Tibial nerve (tissue), 4 donors: ENCODE measurements at places on chromosomes 6 and 20.

DNA sequence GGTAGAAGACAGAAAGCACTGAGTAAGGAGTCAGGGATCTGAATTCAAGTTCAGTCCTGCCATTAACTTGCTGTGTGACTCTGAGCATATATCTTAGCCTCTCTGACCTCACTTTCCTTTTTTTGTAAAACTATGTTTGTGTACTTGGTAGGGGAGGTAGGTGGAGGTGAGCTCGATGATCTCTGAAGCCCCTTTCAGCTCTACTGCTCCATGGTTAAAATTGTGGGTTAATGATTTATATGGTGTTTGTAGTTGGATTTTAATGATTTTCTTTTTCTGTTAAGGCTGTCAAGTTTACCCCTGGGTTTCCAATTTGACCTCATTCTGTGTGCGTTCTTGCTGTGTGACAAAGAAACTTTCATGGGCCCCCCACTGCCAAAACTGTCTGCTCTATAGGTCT is 124.1 kb downstream of the CD164 start:
- peaks cover 10% of the 10 kb centered on the region for H3K4me1 ChIP-seq
- no peak overlapping the region for H3K27ac ChIP-seq
- no peak for DNase-seq
- no peak overlapping the region for H3K4me3 ChIP-seq

GRCh38 chr20:10672624-10673127 is 1.1 kb downstream of the JAG1 start:
- peaks cover 47% of the 10 kb centered on the region for H3K4me1 ChIP-seq
- DNase-seq = no peak
- H3K27me3 ChIP-seq = no peaks in the 10 kb centered on the region
- H3K4me3 ChIP-seq = peak overlapping the region; percentile 89
- peaks cover under 1% of the 10 kb centered on the region for H3K36me3 ChIP-seq

- no peaks in the 10 kb centered on the region for H3K27me3 ChIP-seq
- no peak overlapping the region for H3K4me3 ChIP-seq
- no peak overlapping the region for H3K27ac ChIP-seq
- H3K4me1 ChIP-seq = no peaks in the 10 kb centered on the region
- no peak for DNase-seq
- no peaks in the 10 kb centered on the region for H3K36me3 ChIP-seq
Measured at GRCh38 chr6:73965539-73966029, 269.6 kb downstream of the CD109 start.

- no peak overlapping the region for H3K4me3 ChIP-seq
- no peak for DNase-seq
- no peaks in the 10 kb centered on the region for H3K27me3 ChIP-seq
- H3K27ac ChIP-seq = no peak overlapping the region
- H3K36me3 ChIP-seq = no peaks in the 10 kb centered on the region
- no peaks in the 10 kb centered on the region for H3K4me1 ChIP-seq
Measured at GRCh38 chr6:149904661-149905370, 6.9 kb upstream of the RAET1E start.

- H3K4me1 ChIP-seq = peaks cover 12% of the 10 kb centered on the region
- no peaks in the 10 kb centered on the region for H3K27me3 ChIP-seq
- no peak overlapping the region for H3K4me3 ChIP-seq
- no peak for DNase-seq
- no peaks in the 10 kb centered on the region for H3K36me3 ChIP-seq
Measured at GRCh38 chr20:1263853-1264252, 2.2 kb upstream of the SNPH start.

- H3K36me3 ChIP-seq = no peaks in the 10 kb centered on the region
- H3K27me3 ChIP-seq = no peaks in the 10 kb centered on the region
- no peaks in the 10 kb centered on the region for H3K4me1 ChIP-seq
- H3K27ac ChIP-seq = no peak overlapping the region
- DNase-seq = no peak
- H3K4me3 ChIP-seq = no peak overlapping the region
Measured at GRCh38 chr20:57888591-57888990, 178.8 kb upstream of the PMEPA1 start.

- no peak overlapping the region for H3K27ac ChIP-seq
- H3K4me3 ChIP-seq = no peak overlapping the region
- peaks cover 5% of the 10 kb centered on the region for H3K4me1 ChIP-seq
- no peak for DNase-seq
- H3K36me3 ChIP-seq = peaks cover 70% of the 10 kb centered on the region
Measured at GRCh38 chr6:43009124-43009523, 4.6 kb downstream of the MEA1 start.

- no peak for DNase-seq
- H3K4me3 ChIP-seq = no peak overlapping the region
- no peak overlapping the region for H3K27ac ChIP-seq
Measured at GRCh38 chr6:117345292-117345610, 79.9 kb downstream of the VGLL2 start.

- peak overlapping the region; percentile 79 for H3K27ac ChIP-seq
- DNase-seq = no peak
- peaks cover 58% of the 10 kb centered on the region for H3K4me1 ChIP-seq
- no peaks in the 10 kb centered on the region for H3K27me3 ChIP-seq
- H3K36me3 ChIP-seq = no peaks in the 10 kb centered on the region
Measured at GRCh38 chr20:17648791-17649730, 33.0 kb downstream of the RRBP1 start.

GRCh38 chr20:32017711-32018251 is 7.5 kb downstream of the CCM2L start:
- no peak for DNase-seq
- H3K27ac ChIP-seq = no peak overlapping the region
- H3K4me3 ChIP-seq = no peak overlapping the region
- H3K4me1 ChIP-seq = no peaks in the 10 kb centered on the region
- no peaks in the 10 kb centered on the region for H3K36me3 ChIP-seq

GRCh38 chr6:47254051-47254450 is 55.7 kb downstream of the TNFRSF21 start:
- H3K36me3 ChIP-seq = no peaks in the 10 kb centered on the region
- H3K27me3 ChIP-seq = no peaks in the 10 kb centered on the region
- no peak overlapping the region for H3K4me3 ChIP-seq
- H3K4me1 ChIP-seq = no peaks in the 10 kb centered on the region

DNA sequence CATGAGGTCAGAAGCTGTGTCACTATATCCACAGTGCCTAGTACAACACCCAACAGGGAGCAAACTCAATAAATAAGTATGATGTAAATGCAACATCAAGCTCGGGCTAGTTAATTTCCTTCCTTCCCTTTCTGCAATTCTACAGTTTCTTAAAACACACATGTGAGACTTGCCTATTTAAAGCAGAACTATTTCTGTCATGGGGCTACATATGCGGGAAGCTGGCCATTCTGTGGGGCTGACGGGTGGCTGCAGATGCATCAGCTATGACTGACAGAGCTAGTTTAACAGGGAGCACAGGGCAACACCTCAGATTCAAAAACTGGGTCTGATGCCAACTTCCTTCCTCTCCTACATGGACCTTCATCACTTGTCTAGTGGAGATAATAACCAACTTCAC is 118.1 kb upstream of the ENPP5 start:
- DNase-seq = no peak
- H3K4me3 ChIP-seq = no peak overlapping the region
- no peaks in the 10 kb centered on the region for H3K4me1 ChIP-seq
- H3K27me3 ChIP-seq = no peaks in the 10 kb centered on the region
- H3K27ac ChIP-seq = no peak overlapping the region

DNA sequence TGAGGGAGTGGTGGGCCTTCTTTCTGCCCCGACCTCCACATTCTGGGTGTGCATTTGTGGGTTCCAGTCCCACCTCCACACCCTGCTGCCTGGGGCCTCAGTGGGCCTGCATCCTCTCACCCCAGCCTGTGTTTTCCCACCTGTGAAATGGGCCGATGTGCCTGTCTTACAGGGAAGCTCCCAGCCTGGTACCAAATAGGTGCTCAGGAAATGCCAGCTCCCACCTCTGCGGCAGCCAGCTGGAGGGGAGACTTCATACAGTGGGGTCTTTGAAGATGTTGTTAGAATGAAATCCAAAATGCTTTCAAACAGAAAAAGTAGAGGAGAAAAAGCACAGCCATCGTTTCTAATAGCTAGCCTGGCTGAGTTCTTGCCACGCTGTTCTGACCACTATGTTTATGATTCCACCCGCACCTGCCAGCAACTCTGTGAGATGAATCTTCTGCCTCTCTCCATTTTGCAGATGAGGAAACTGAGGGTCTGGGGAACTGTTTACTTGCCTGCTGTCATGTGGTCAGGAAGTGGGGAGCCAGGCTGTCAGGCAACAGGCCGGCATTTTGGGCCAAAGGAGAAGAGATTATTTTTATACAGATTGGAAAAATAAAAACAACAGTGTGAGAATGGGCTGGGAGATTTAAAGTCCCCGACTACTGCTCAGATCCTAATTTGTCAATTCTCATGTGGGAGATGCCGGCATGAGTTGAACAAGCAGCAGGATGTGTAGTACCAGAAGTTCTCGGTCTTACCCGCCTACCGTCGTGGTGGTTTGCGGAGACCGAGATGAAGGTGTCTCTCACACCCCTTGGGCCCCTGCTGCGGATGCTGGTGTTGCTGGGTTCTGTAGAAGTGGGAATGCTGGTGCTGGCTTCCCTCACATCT is 4.6 kb downstream of the TMEM181 start:
- no peak overlapping the region for H3K4me3 ChIP-seq
- peaks cover 13% of the 10 kb centered on the region for H3K4me1 ChIP-seq
- H3K27me3 ChIP-seq = no peaks in the 10 kb centered on the region
- DNase-seq = no peak
- H3K36me3 ChIP-seq = no peaks in the 10 kb centered on the region

GRCh38 chr6:132498638-132499037 is 14.3 kb downstream of the STX7 start:
- H3K4me3 ChIP-seq = no peak overlapping the region
- H3K27ac ChIP-seq = no peak overlapping the region
- peaks cover 50% of the 10 kb centered on the region for H3K36me3 ChIP-seq
- no peak for DNase-seq

DNA sequence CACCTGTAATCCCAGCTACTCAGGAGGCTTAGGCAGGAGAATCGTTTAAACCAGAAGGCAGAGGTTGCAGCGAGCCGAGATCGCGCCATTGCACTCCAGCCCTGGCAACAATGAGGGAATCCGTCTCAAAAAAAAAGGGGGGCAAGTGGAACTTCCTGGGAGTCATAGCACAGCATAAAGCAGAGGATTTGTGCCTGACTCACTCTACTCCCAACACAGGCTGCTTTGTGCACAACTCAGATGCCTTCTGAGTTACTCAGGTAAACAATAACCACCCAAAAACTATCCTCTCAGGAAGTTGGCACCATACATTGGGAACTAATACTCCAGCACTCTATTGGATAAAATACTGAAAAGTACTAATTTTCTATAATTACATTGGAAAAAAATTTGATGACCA is 2.5 kb upstream of the TMEM244 start:
- DNase-seq = no peak
- H3K27ac ChIP-seq = no peak overlapping the region
- H3K4me3 ChIP-seq = no peak overlapping the region

- H3K4me3 ChIP-seq = no peak overlapping the region
- H3K27me3 ChIP-seq = no peaks in the 10 kb centered on the region
- no peak overlapping the region for H3K27ac ChIP-seq
- peaks cover 27% of the 10 kb centered on the region for H3K36me3 ChIP-seq
Measured at GRCh38 chr6:33665957-33666356, 44.8 kb downstream of the ITPR3 start.

DNA sequence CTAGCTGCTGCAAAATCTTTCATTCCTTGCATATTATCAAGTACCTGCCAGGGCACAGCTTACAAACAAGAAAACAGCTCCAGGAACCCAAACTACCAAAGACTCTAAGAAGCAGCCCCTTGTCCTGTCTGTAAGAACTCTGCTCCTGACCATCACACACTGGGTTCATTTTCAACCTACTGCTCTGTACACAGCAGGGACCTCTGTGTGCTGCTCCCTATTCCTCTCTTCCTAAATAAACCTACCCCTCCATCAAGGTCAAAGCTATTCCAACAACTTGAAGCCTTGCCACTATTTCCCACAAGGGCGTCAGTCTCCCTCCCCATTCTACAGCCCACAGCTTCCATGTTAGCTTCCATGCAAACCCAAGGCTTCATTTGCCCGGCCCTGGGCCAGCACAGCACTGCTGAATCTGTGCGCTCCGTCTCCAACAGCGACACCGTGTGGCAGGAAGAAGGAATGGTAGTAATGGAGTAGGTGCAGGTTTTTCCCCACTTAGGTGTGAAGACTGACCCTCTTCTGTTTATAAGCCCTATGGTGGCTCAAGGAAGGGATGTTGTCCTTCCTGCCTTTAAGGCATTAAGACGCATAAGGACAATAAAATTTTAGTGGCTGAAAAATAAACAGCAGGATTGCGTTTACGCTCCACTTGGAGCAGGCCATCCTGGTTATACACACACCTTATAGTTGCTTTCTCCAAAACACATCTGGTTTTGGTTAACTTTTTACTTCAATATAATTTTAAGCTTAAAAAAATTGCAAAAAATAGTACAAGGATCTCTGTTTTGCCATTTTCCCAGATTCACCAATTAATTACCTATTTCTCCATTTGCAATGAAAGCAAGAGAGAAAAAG is 115.2 kb upstream of the NXT1 start:
- H3K4me3 ChIP-seq = no peak overlapping the region
- no peaks in the 10 kb centered on the region for H3K4me1 ChIP-seq
- peak; percentile 57 for DNase-seq
- no peak overlapping the region for H3K27ac ChIP-seq
- H3K27me3 ChIP-seq = no peaks in the 10 kb centered on the region
- no peaks in the 10 kb centered on the region for H3K36me3 ChIP-seq

DNA sequence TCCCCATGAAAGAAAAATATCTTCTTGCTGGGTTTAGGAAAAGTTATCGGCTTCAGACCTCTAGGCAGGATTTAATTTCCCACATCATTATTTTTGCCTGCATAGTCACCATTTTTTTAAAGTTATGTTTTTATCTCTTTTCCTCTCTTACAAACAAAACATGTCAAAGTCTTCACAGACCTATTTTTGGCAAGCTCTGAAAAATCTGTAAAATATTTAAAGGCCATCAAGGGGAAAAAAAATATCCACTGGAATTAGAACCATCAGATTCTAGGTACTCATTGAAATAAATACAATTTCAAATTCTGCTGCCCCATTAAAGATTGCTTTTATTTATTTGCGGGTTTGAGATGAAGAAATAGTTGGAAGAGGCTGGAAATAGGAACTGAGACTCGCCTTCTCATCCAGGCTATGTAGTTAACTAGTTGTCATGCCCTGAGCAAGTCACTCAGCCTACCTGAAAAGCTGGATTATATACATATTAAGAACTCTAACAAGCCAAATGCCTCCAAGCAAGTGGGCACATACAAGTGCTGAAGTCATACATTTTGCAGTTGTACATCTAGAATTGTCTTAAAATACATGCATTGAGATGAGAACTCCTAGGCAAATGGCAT is 101.7 kb upstream of the SASH1 start:
- no peaks in the 10 kb centered on the region for H3K27me3 ChIP-seq
- H3K4me3 ChIP-seq = no peak overlapping the region
- H3K27ac ChIP-seq = peak overlapping the region; percentile 54
- peaks cover 28% of the 10 kb centered on the region for H3K4me1 ChIP-seq
- no peaks in the 10 kb centered on the region for H3K36me3 ChIP-seq
